NCI-H1417 (cell line): ENCODE measurements at places on chromosomes 6 and 20.

DNA sequence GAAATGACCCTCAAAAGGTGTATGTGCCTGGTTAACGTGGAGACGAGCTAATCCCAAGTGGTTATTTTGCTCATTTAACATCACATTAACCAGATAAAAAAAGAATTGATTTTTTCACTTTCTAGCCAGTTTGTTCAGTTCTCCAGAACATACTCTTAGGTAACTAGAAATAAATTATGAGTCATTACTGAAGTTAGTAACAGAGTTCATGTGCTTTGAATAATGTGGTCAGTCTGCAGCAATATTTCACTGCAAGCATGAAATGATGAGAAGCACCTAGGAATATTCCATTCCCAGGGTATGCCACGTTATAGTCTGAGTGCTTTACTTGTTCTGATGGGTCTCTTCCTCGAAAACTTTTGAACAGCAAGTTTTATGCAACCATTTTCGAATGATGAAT lies 138.3 kb upstream of the INSM1 start:
- no peak for DNase-seq

DNA sequence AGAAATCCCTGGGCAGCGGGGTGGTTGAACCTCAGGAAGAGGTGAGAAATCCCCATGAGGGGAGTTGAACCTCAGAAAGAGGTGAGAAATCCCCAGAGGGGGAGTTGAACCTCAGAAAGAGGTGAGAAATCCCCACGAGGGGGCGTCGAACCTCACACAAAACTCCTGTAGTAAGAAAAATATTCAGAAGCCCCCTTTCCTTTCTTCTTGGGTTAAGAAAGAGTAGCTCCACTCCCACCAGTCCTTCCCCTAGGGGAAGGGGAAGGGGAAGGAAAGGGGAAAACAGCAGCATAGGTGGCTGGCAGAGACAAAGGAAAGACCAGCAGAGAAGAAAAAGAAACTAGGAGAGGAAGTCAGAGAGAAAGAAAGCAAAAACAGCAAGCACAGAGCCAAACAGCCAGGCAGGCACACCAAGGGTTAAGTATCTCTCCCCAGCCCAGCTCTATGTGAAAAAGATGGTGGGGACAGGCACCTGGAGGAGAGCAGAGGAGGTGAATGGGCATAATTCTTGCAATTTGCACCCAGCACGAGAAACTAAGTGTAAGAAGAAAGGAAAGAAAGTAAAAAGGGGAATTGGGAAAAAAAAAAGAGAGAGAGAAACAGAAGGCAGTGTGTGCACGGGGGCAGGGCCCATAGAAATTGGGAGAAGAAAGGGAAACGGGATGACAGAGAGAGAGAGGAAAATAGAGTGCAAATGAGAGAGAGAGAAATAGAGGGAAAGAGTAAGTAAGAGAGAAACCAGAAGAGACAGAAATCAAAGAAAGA lies 88.2 kb downstream of the PLG start:
- no peak for DNase-seq

GRCh38 chr6:24897186-24897585 lies 38.6 kb downstream of the RIPOR2 start:
- no peak for DNase-seq

DNA sequence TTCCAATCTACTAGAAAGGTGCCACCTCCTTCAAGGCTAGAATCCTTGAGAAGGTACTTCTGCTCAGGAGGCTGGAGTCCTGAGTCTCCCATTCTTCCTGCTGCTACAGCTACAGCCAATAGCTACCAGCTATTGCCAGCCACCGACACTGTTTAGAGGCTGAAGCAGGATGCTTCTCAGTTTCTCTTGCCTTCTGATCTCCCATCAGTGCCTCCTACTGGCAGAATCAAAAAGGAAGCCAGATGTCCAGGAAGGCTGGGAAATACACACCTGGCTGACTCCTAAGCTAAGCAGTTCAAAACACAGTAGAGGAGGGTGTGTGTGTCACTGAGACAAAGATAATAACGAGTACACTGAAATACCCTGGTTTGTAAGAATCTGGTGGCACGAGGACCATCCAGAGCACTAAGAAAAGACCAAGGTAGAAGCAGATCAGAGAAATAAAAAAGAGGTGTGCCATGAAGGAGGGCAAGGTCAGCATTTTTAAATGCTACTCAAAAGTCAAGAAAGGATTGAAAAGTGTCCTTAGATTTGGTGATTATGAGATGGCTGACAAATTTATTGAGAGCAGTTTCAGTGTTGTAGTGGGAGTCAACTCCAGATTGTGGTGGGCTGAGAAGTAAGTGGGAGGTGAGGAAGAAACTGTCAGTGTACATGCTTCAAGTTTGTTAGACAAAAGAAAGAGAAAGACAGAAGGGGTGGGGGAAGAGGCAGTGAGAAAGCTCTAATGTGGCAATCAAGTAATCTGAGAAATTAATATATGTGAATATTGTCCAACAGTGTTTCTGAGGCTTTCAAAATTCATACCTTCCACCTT lies 2.3 kb upstream of the HLA-DMA start:
- DNase-seq, result no peak

DNA sequence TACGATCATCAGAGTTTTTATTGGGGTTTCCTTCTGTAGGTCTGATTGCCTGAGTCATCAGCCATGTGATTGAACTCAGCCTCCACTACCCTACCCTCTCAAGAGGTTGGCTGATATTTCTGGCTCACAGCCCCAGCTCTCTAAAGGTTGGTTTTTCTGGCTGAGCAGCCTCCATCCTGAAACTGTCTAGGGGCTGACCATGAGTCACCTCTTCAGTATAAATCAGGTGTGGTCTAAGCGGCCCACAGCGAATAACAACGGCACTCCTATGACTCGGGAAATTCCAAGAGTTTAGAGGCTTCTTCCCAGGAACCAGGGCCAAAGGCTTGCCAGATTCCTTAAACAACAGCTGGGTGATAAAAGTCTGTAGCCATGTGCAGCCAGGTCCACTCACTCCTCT lies 115.5 kb downstream of the SOD2 start:
- no peak for DNase-seq

- DNase-seq, result peak; percentile 71
These were observed 736 bp downstream of the FAM217B start for GRCh38 chr20:59940956-59941294.

GRCh38 chr6:16476861-16477260 lies 238.5 kb downstream of the GMPR start:
- no peak for DNase-seq

DNA sequence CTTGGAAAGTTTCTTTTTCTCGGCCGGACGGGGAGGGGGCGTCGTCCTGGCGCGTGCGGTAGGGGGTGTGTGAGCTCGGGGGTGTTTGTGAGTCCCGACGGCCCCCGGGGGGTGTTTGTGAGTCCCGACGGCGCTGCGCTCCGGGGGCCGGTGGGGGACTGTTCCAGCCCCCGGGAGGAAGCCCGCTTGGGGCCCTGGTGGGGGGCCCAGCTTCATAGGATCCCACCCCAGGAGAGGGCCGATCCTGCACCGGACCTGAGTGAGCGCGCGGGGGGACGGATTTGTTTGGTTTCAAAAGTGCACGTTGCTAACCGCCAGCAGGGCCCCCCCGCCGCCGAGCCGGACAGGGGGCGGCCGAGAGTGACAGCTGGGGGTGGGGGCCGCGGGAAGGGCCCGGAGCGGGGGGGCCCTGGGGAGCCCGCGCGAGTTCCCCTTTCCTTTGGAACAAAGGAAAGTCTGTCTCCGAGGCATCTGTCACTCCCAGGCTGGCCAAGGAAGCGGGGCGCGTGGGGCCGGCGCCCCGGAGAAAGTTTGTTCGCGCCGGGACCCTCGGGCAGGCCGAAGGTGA lies 485 bp downstream of the TGIF2 start:
- DNase-seq, result no peak

- no peak for DNase-seq
These were observed 13.8 kb downstream of the TBPL1 start for GRCh38 chr6:133966654-133967329.

DNA sequence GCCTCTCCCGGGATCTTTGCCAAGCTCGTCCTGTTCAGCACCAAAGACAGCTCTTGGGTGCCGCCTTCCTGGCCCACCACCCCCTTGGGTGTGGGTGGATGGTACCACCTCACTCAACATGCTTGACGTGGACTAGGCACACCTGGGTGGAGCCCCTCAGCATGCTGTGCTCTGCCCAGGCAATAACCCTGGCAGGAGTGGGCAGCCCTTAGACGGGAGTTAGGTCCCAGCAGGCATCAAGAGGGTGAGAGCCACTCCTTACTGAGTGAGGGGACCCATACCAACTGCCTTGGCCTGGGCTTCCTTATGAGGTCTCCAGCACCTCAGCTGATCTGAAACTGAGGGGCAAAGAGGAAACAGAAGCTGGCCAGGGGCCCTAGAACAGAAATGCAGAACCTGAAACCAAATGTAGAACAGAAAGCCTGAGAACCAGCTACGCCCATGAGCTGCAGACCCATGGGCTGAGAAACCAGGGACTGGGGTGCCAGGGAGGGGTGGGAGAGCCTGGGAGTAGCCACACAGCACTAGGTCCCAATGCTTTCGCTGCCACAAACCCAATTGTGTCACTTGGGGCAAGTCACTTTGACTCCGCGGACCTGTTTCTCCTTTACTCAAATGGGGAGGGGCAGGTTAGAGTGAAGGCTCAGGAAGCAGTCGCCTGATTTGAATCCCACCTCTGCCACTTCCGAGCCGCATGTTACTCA lies 2.0 kb downstream of the FGD2 start:
- no peak for DNase-seq

GRCh38 chr20:45358282-45359068 lies 4.5 kb upstream of the SYS1 start:
- no peak for DNase-seq

- peak; percentile 87 for DNase-seq
These were observed 16.1 kb upstream of the ZNF217 start for GRCh38 chr20:53609491-53610445.

- no peak for DNase-seq
These were observed 78.3 kb downstream of the KIF6 start for GRCh38 chr6:39646751-39647420.

DNA sequence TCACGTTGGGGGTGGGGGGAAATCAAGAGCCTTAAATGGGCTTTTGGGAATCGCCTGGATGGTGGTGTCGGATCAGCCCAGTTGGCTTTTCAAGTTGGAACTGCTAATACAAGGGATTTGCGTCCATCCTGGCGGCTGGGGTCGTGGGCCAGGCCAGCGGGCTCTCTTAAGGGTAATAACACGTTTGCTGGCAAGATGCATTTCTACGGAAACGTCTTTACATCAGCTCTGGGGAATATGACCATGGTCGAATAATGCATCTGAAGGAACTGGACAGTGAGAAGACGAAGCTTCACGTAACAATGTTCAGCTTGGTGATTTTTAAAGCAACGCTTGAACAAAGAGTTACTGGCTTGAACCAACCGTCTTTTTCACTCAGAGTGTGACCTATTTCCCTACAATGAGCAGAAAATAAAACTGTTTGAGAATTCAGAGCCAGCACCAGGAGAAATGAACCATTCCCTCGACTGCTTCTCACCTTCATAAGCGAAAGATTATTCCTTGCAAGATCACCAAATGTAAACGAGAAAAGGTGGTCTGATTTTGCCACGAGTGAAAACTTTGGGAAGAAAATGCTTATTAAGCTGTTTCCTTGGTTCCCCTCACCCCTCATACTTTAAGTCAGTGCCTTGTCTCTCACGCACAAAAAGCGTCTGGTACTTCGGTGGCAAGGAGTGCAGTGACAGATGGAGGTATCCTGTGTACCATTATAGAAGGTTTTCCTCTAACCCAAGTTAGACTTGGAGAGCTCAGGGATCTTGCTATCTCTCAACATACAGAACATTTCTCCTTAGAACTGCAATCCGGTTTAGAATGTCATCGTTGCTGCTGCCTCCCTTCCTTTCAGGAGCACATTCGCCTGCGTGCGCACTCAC lies 1.4 kb upstream of the MARCKS start:
- peak; percentile 85 for DNase-seq

GRCh38 chr6:133467982-133468380 lies 226.8 kb downstream of the EYA4 start:
- DNase-seq, result no peak

GRCh38 chr6:11033825-11034224 lies 10.3 kb downstream of the ELOVL2 start:
- DNase-seq, result no peak

GRCh38 chr6:23081701-23082100 lies 512.3 kb downstream of the HDGFL1 start:
- no peak for DNase-seq

- DNase-seq, result no peak
These were observed 96.2 kb downstream of the THBS2 start for GRCh38 chr6:169157197-169158148.

- DNase-seq, result no peak
These were observed 93.6 kb upstream of the BHLHE23 start for GRCh38 chr20:63100174-63100925.

- DNase-seq, result no peak
These were observed 269.6 kb downstream of the CLIC5 start for GRCh38 chr6:45746046-45746445.

GRCh38 chr6:80922916-80923455 lies 816.5 kb downstream of the BCKDHB start:
- DNase-seq, result no peak

- no peak for DNase-seq
These were observed 15.8 kb upstream of the PLCB4 start for GRCh38 chr20:9053108-9053507.

- DNase-seq, result no peak
These were observed 18.0 kb downstream of the ADRM1 start for GRCh38 chr20:62320581-62321354.

DNA sequence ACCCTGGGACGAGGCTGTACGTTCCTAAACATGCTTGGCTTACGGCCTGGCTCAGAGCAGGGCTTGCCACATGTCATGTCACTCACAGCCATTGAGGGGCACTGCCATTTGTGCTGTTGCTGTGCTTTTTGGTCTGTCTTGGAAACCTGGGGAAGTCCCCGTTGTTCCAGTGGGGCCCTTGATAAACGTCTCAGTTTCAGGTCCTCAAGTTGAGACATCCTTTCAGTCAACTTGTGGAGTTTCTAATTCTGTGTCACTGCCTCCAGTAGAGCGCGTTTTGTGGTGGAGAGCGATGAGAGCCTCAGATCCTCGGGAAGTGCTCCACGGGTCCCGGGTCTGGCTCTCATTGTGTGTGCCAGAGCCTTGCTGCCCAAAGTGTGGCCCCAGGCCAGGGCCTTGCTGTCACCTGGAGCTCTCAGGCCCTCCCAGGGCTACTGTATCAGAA lies 43.0 kb upstream of the CCR6 start:
- DNase-seq, result no peak

DNA sequence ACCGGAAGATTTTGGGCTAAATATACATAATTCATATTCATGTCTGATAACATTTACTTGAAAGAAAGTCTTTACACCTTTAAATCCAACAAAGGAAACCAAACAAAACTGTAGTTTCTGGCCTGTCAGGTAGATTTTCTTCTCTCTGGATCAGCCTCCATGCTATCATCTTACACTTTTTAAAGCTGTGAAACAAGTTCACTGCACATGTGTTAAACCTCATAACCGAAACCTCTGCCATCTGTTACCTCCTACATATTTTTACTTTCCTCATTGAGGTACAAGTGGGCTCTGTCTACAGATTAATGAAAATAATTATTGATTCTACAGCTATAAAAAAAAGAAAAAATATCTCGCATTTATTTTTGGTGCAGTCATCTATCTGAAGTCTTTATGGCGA lies 149.9 kb downstream of the RALGAPA2 start:
- no peak for DNase-seq
